ENCODE measurements at places on chromosomes 6 and 20. TPM values are rescaled to one million over a fixed set of nuclear protein-coding genes. Genes with fewer than 3 reads are reported as not detected.

PTK7 gene
- total RNA-seq = 293 TPM

TAF11 gene
- total RNA-seq = 42.1 TPM

CRIP3 gene
- 0.47 TPM for total RNA-seq

CD93 gene
- total RNA-seq = 3.7 TPM

XPO5 gene
- total RNA-seq = 32.4 TPM

FAM209A gene
- total RNA-seq = 0.55 TPM

MAP1LC3A gene
- total RNA-seq = 49.4 TPM

MAP7 gene
- 0.77 TPM for total RNA-seq

WFDC11 gene
- total RNA-seq = not detected

GDAP1L1 gene
- not detected for total RNA-seq

PCK1 gene
- total RNA-seq = not detected

RGS17 gene
- total RNA-seq = 2.2 TPM

SLC13A3 gene
- 2.8 TPM for total RNA-seq

FERMT1 gene
- 2.1 TPM for total RNA-seq

PSORS1C2 gene
- total RNA-seq = not detected

PACSIN1 gene
- total RNA-seq = not detected

ALDH5A1 gene
- total RNA-seq = 7.2 TPM

COL9A1 gene
- 0.27 TPM for total RNA-seq

GJA10 gene
- total RNA-seq = not detected

MUC22 gene
- total RNA-seq = not detected

TRIM38 gene
- 7.4 TPM for total RNA-seq

ECHDC1 gene
- total RNA-seq = 35.7 TPM

SNAP91 gene
- total RNA-seq = 0.23 TPM

ZSWIM3 gene
- total RNA-seq = 4.9 TPM

ME1 gene
- total RNA-seq = 83.6 TPM

FAM229B gene
- 27.9 TPM for total RNA-seq

MYLK4 gene
- 0.99 TPM for total RNA-seq

MMP24 gene
- 2.4 TPM for total RNA-seq

HLA-DQA1 gene
- total RNA-seq = not detected

TXNDC5 gene
- 226 TPM for total RNA-seq

OPRL1 gene
- 3.5 TPM for total RNA-seq

MRPS18A gene
- total RNA-seq = 26.3 TPM

PRDM13 gene
- not detected for total RNA-seq

OXT gene
- not detected for total RNA-seq

RUNX2 gene
- 14.0 TPM for total RNA-seq

NKX2-4 gene
- not detected for total RNA-seq

Measured in chondrocyte (in vitro differentiated cells).